ENCODE measurements at places on chromosomes 6 and 20. TPM values are rescaled to one million over a fixed set of nuclear protein-coding genes. Genes with fewer than 3 reads are reported as not detected.

The OR2B3 gene
- total RNA-seq = not detected

The SLC12A5 gene
- not detected for total RNA-seq

The ADTRP gene
- total RNA-seq = not detected

The SYNGAP1 gene
- 3.6 TPM for total RNA-seq

The ME1 gene
- 26.5 TPM for total RNA-seq

DNA sequence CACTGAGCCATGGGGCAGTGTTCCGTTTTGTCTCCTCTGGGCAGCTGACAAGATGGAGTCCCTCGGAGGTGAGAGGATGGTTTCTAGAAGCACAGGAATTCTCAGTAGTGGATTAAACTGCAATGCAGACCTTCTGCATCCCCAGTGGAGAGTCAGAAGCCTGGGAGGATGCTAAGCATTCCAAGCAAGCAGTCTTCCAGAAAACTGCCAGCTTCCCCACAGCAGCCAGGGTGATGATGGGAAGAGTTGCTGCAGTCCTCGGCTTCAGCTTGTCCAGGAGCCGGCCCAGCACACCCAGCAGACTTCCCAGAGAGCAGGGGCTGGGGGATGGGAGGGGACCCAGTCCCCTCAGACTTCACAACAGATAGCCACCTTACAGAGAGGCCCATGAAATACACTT lies 163.6 kb downstream of the LY86 start:
- no peak for DNase-seq
- H3K4me3 ChIP-seq = no peak overlapping the region
- no peaks in the 10 kb centered on the region for H3K27me3 ChIP-seq
- peaks cover 49% of the 10 kb centered on the region for H3K4me1 ChIP-seq
- no peaks in the 10 kb centered on the region for H3K36me3 ChIP-seq
- peak overlapping the region; percentile 6 for H3K27ac ChIP-seq

DNA sequence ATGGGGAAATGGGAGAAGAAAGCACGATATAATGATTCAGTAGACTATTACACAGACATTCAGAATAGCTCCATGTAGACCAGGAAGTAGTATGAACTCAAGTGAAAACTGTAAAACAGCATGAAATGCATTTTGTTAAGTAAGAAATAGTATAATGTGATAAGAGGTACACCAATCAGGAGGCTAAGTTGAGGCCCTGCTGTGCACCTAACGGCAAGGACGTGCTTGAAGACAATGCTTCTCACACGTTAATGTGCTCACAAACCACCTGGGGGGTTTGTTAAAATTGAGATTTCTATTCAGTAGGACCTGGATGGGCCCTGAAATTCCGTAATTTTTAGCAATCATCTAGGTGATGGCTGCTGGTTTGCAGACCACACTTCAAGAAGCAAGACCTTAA lies 178.9 kb upstream of the SULF2 start:
- no peak overlapping the region for H3K27ac ChIP-seq
- H3K4me3 ChIP-seq = no peak overlapping the region
- DNase-seq = no peak
- H3K4me1 ChIP-seq = no peaks in the 10 kb centered on the region
- no peaks in the 10 kb centered on the region for H3K27me3 ChIP-seq

- no peak overlapping the region for H3K4me3 ChIP-seq
- no peaks in the 10 kb centered on the region for H3K36me3 ChIP-seq
- H3K4me1 ChIP-seq = no peaks in the 10 kb centered on the region
- no peak overlapping the region for H3K27ac ChIP-seq
- H3K27me3 ChIP-seq = no peaks in the 10 kb centered on the region
These were observed 56.0 kb downstream of the KCNK5 start for GRCh38 chr6:39173270-39173669.

All from right atrium auricular region (tissue), 2 donors.